ENCODE measurements at places on chromosomes 2 and 18. TPM values are rescaled to one million over a fixed set of nuclear protein-coding genes. Genes with fewer than 3 reads are reported as not detected.

Gene ACKR3
- 2.2 TPM for total RNA-seq

Gene MALL
- total RNA-seq, result not detected

Gene SERPINB12
- not detected for total RNA-seq

Gene ALPI
- total RNA-seq, result not detected
